ENCODE measurements at places on chromosomes 3 and 15.
A peak's percentile ranks its signal among the peaks of the same experiment; 100 is the strongest.

DNA sequence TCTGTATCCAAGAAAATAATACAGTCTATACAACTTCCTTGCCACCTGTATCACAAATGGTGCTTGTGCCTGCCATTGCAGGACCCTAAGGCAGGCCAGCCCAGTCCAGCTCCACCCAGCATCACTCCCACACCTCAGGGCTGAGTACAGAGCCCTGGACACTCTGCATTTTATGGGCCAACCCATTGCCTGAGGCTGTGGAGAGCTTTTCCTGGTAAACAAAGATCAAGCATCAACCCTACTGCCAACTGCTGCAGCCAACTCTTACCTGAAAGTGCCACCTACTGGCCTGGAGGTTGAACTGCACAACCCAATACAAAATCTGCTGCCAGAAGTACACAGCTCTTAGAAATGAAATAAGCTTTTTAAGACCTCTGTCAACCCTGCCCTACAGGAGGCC lies 1082.2 kb downstream of the NAALADL2 start:
- no peak for DNase-seq

GRCh38 chr3:158463556-158463955 lies 107.4 kb upstream of the MLF1 start:
- no peak for DNase-seq

- DNase-seq, result no peak
Observed at GRCh38 chr15:59244337-59244736, 37.7 kb downstream of the LDHAL6B start.

GRCh38 chr3:106729481-106729880 lies 647.8 kb upstream of the CCDC54 start:
- no peak for DNase-seq

GRCh38 chr15:27398631-27399161 lies 427.7 kb downstream of the GABRG3 start:
- no peak for DNase-seq

- DNase-seq, result no peak
Observed at GRCh38 chr15:60840703-60841411, 361.9 kb upstream of the ICE2 start.

GRCh38 chr3:71384388-71384787 lies 199.1 kb downstream of the FOXP1 start:
- no peak for DNase-seq

DNA sequence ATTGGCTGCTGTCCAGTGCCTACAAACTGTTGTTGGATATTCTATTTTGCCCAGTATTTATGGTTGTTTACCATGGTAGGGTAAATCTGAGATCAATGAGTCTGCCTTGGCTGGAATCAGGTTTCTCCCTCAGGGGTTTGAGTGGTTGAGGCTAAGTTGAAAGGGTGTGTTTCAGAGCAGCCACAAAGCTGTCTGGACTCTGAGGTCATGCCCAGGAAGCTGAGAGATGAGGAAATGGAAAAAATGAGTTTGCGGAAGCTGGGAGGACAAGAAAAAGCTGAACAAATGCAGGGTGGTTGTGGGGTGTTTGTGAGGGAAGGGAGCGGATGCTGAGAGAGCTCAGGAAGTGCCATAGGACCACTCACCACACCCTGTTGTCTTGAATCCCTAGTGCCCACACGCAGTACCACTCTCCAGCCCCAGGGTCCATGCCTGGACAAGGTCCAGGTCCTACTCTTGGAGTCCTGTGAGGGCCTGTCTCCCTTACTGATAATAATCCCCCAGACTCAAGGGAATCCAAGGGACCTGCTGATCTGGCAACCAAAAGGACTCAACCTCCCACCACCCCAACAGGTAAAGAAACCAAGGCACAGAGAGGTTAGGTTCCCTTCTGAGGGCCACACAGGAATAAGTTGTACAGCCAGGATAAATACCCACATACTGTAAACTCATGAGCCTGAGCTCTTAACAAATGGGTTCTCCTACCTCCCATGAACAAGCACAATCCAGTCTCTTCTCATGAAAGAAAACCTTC lies 81.6 kb downstream of the PPCDC start:
- DNase-seq, result peak; percentile 95

DNA sequence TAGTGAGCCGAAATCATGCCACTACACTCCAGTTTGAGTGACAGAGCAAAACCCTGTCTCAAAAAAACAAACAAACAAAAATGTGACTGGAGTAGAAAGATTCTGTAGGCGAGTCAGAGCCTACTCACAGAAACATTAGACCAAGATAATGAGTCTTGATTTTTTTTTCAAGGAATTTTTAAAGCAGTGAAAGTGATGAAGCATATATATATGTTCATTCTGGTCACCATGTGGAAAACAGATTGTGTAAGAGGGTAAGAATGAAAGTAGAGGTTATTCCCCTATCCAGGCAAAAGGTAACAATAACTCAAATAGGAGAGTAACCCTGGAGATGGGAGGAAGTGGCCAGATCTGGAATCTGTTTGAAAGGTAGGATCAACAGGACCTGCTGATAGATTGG lies 26.2 kb upstream of the FHIT start:
- DNase-seq, result no peak

DNA sequence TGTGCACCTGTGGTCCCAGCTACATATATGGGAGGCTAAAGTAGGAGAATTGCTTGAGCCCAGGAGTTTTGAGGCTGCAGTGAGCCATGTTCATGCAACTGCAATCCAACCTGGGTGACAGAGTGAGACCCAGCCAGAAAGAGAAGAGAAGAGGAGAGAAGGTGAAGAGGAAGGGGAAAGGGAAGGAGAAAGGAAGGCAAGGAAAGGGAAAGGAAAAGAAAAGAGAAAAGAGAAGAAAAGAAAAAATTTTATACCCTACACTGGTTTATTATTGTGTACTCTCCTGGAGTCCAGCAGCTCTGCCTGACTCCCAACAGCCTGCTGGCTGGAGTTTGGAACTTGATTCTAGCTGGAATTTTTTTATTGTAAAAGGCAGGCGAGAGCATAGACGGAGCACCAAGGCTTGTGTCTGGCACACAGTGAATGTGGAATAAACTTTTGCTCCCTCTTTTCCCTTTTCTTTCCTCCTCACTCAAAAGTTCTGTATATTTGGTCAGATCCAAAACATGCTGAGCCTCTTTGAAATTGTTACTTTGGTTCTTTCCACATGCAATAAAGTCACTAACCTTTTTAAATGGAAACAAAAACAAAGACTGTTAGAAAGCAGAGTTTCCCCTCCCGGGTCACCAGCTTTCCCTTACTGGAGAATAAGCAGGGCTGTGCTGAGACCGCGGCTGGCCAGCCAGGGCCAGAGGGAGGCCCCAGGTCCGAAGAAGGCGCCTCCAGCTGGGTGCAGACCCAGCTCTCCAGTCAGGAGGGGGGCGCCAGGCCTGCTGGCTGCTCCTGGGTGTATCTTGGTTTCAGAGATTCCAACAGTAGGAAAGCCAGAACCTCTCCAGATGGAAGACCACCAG lies 9.9 kb downstream of the THSD4 start:
- DNase-seq, result no peak

GRCh38 chr3:179933080-179933479 lies 103.7 kb downstream of the PEX5L start:
- DNase-seq, result no peak

- no peak for DNase-seq
Observed at GRCh38 chr3:146350852-146351251, 99.9 kb upstream of the PLSCR4 start.

GRCh38 chr15:42576040-42576594 lies 711 bp downstream of the STARD9 start:
- no peak for DNase-seq

GRCh38 chr3:130377960-130378676 lies 32.6 kb downstream of the COL6A5 start:
- DNase-seq, result no peak

- DNase-seq, result peak; percentile 82
Observed at GRCh38 chr3:11477407-11477911, 166.3 kb downstream of the VGLL4 start.

DNA sequence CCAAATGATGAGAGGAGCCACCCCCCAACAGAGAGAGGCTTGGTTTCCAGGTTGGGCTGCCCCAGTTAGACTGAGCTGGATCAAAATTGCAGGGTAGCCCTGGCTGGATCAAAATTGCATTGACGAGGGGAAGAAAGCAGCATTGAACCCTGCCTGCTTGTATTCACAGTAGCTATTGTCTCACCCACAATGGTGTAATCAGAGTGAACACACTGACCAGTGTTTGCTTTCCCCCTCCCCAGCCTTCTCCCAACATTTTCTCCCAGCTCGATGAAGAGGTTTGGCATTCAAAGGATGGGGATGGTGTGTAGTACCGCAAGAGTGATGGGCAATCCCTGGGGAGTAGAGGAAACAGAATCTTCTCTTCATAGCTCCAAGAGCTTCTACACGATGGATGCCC lies 223.8 kb downstream of the ADAMTS9 start:
- DNase-seq, result no peak

GRCh38 chr15:64982472-64982871 lies 7.2 kb downstream of the SPG21 start:
- DNase-seq, result no peak

- DNase-seq, result no peak
Observed at GRCh38 chr15:67119238-67119846, 53.9 kb downstream of the SMAD3 start.

DNA sequence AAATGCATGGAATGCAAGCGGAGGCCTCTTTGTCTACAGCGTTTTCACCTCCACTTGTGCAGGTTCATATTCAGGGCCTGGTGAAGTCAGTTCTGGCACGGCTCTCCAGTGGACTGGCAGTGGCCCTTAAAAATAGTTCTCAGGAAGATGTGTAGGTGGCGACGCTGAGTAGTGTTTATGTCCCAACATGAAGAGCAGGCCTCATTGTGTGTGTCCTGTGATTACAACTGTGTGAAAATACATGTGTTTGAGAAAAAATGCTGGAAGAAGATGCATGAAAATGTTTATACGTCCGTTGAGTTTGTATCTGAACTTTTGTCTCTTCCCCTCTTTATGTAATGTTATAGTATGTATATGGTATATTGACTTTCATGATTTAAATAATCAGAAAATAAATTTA lies 7.2 kb downstream of the LIPC start:
- peak; percentile 58 for DNase-seq

GRCh38 chr15:67885861-67886260 lies 46.0 kb upstream of the RNU6-1 start:
- DNase-seq, result no peak

- DNase-seq, result no peak
Observed at GRCh38 chr3:191074511-191074910, 124.5 kb upstream of the OSTN start.

- DNase-seq, result no peak
Observed at GRCh38 chr3:138625707-138626365, 17.3 kb downstream of the FAIM start.

DNA sequence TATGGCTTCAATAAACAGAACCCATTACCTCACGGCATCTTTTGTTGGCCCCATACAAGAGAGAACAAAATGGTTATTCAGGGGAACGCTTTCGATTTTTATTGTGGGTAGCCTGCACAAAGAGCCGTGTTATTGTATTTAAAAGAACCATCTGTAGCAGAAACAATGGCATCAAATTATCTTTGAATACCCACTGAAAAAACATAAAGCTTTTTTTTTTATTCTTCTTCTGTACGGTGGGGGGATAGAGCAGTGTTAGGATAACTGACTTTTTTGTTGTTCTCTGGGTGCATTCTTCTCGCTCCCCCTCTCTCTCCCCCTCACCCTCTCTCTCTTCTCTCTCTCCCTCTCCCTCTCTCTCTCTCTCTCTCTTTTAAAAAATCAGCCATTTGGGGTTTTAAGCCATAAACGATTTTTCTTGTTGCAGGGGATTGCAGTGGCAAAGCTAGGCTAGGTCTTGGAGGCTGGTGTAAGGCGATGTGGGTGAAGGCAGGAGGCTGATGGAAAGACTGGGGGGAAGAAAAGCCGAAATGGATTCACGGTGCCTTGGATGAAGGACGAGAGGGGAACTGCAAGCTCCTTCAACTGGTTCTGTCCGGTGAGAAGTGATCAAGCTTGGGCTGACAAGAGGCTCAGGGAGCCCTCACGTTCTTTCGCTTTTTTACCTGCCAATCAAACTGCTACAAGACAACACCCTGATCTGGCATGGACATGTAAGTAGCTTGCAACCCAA lies 12.4 kb upstream of the SOX2 start:
- no peak for DNase-seq

- peak; percentile 22 for DNase-seq
Observed at GRCh38 chr3:15011174-15011573, 53.9 kb downstream of the MRPS25 start.

DNA sequence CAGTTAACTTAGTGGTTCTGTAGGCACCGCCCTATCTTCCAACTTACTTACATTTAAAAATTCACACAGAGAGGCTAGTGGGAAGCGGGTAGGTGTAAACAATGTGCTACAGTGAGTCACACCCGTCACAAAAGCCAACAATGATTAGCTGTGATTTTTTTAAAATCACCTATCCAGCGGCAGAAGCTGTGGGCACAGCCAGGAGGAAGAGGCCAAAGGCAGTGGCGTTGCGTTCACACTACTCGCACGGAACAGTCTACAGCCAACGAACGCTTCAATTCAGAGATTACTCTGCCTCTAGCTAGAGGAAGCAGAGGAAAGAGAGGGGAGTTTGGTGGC lies 2.5 kb upstream of the NLGN1 start:
- DNase-seq, result no peak

DNA sequence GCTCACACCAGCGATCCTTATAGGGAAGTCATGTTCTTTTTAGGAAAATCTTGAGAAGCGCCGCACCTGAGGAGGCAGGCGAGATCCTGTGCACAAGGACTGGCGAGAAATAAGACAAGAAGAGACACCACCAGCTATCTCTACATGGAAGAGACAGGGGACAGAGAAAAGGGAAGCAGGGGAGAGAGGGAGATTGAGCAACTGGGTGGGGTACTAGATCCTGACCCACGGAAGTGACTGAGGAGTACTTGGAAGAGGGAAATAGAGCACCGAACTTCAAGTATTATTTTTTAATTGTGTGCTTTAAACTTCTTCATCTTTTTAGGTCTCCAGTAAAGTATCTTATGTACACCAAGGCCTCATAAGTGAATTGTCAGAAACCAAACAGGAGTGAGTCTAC lies 742.0 kb upstream of the LMCD1 start:
- DNase-seq, result no peak

DNA sequence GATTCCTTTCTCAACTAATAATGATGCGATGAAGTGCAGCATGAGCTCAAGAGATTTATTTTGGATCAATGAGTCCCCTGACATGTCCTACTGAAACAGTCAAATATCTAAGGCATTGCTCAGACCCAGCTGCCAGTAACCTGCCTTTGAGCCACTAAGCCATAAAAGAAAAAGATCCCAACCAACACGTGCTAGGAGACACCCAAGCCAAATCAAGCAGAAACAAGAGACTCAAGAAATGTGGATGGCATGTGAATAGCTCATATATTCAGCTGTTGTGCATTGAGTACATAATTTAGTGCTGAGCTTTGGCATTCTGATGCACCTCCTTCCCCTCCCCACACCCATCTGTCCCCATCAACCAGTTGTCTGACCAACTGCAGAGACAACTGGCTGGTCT lies 29.2 kb downstream of the GJD2 start:
- DNase-seq, result no peak

GRCh38 chr15:71595846-71596553 lies 214.4 kb upstream of the NR2E3 start:
- DNase-seq, result peak; percentile 69

GRCh38 chr3:126057501-126057819 lies 26.5 kb downstream of the SLC41A3 start:
- no peak for DNase-seq

- DNase-seq, result peak; percentile 65
Observed at GRCh38 chr3:69012800-69013252, 658 bp downstream of the EOGT start.
